GM12892 (cell line): ENCODE measurements at places on chromosomes 4 and X.

GRCh38 chr4:124480061-124480460, 232.5 kb downstream of the ANKRD50 start:
- DNase-seq: no peak

GRCh38 chr4:189941005-189941450, 356 bp downstream of the FRG1 start:
- no peak for DNase-seq

DNA sequence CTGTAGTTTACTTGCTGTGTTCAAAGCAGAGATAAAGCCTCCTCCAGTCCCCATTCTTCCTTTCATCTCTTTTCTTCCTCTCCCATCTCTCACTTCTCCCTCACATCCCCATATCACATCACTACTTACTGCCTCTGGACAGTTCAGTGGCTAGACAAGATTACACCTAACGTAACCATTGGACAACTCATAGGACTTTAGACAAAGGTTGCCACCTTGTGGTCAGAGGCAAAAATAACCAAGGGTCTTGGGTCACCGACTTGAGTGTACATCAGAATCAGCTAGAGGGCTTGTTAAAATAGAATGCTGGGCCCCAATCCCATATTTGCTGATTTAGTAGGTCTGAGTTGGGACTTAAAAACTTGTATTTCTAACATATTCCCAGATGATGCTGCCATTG, 109.3 kb upstream of the DGKK start:
- DNase-seq: no peak

GRCh38 chr4:6192245-6192644, 8.1 kb downstream of the JAKMIP1 start:
- no peak for DNase-seq

- no peak for DNase-seq
These were observed 1.8 kb downstream of the FTHL17 start for GRCh38 chrX:31070057-31070468.

DNA sequence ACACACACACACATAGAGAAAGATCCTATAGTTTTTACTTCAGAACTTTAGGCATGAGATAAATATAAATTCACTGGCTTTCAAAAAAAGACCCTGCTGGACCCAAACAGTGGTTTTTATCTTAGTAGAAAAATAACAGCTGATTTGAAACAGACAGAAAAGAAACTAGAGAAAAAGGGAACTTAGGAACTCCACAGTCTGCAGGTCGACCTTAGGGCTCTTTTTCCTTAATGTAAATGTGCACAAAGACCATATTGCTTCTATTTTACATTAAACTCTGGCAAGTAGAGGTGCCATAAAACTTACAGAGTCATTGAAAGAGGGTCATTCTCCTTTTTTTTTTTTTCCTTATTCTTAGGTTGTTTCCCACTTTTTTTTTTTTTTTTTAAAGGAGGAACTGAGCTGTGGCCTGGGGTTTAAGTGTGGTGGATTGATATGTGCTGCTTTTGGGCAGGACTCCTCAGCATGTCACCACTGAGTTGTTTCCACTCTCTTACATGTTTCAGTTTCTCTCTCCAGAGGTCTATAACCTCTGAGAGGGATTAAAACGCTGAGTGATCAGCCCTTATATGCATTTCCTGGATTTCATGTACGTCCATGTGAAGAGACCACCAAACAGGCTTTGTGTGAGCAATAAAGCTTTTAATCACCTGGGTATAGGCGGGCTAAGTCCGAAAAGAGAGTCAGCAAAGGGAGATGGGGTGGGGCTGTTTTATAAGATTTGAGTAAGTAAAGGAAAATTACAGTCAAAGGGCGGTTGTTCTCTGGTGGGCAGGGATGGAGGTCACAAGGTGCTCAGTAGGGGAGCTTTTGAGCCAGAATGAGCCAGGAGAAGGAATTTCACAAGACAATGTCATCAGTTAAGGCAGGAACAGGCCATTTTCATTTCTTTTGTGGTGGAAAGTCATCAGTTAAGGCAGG, 70.8 kb upstream of the PACRGL start:
- DNase-seq: no peak

GRCh38 chr4:121138039-121138825, 25.9 kb downstream of the TNIP3 start:
- DNase-seq: no peak
